ENCODE measurements at places on chromosomes 4 and X.

DNA sequence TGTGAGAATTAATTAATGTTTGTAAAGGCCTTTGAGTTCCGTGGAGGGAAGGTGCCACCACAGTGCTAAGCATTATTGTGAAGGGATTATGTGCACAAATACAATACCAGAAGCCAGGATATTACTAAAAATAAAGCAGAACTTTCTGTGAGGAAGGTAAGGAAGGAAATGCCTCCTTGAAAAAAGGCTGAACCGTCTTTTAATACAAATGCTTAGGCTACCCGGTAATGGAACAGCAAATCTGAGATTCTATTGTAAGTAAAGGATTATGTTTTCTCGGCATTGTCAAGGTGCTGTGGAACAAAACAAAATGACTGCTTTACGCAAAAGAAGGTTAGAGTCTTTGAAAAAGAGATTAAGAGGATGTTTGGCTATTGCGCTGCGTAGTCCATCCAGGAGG lies 57.9 kb upstream of the SPRY1 start:
- no peak for DNase-seq

- DNase-seq, result no peak
Measured at GRCh38 chr4:140240237-140240636, 86.3 kb upstream of the MAML3 start.

DNA sequence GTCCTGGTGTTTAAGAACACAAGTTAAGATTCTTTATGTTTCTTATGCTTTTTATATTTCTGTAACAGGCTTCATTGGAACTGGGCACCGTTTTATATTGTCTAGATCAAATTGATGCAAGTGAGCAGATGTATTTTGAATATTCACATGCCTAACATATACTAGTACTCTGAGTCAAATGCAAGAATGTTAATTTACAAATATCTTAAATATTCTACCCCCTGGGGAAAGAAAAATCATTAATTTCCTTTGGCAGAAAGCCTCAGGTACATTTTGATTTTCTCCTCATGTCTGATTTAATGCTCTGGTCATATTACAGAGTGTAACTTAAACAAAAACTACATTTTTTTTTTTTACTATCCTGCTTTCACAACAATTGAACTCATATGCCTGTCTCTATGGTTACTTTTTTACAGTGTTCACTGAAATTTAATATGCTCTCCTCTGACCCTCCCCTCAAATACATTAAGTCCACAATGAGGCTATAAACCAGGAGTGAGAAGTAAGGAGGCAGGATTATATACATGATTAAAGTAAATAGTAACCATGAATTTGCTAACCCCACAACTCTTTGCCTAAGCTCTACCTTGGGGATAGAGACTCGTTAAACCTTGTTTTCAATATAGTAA lies 2.4 kb upstream of the NSUN7 start:
- DNase-seq, result no peak

GRCh38 chr4:149823769-149824221 lies 8.2 kb upstream of the IQCM start:
- no peak for DNase-seq

DNA sequence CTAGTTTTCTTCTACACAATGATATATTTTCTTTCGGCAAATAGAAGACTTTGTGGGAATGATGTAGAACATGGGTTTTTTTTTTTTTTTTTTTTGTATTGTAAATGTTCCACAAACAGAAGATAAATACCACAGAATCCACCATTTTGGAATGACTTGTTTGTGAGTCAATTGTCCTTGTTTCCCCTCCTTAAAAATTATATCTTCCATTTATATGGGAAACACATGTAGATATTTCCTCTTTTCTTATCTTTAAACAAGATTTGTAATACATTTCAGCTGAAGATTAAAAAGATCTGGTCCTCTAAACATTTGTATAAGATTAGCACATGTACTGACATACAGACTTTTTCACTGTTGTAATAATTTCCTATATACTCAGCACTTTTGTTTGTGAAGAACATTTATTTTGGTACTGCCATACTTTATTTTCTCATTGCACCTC lies 304.6 kb downstream of the SPRY1 start:
- DNase-seq, result no peak

DNA sequence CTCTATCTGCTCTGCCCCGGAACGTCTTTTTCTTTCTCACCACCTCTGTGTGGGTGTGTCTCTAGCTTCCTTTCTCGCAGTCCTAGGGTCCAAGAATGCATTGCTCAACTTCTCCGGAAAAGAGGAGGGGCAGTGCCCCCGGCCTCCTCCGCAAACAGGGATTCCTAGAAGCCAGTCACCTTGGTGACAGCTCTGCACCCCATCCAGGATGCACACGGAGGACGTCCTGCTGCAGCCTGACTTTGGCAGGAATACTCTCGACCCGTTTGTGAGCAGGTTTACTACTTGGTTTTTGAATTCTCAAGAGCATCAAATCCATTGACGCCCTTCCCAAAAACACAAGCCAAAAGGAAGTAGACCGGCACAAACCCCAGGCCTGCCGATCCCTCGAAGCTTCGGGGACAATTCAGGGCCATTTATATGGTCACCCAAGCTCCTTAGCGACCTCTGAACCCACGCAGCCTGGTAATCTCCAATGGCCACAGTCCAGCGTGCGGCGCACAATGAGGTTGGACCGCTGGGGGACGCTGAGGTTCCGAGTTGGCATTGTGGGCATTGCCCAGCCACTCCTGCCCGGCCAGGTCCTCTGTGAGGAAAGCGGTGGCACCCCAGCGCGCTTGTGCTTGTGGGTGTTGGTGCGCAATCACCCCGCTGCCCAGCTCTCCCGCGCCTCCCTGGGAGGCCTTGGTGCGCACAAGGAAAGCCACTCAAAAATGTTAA lies 9.8 kb downstream of the NKX3-2 start:
- no peak for DNase-seq

- no peak for DNase-seq
Measured at GRCh38 chr4:26238778-26239679, 81.8 kb upstream of the RBPJ start.

DNA sequence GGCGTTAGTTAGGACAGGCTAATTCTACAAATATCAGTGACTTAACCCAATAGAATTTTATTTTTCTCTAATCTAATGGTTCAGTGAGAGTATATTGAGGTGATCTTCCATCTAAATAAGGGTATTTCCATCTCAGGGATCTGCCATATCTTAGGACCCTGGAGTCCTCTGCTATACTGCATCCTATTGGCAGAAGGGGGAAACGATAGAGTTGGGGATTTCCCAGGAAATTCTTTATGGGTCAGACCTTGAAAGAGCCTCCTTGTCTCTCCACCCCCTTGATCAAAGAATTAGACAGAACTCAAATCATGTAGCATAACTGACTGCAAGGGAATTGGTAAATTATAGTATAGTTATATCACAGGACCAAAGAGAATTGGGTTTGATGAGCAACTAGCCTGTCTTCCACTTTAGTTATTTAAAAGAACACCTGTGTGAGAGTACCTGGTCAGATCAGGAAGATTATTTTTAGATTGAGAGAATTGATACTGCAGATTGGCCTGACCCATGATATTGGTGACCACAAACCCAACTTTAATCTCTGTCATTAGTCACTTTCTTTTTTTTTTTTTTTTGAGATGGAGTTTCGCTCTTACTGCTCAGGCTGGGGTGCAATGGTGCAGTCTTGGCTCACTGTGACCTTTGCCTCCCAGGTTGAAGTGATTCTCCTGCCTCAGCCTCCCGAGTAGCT lies 25.6 kb downstream of the SMARCA5 start:
- no peak for DNase-seq

DNA sequence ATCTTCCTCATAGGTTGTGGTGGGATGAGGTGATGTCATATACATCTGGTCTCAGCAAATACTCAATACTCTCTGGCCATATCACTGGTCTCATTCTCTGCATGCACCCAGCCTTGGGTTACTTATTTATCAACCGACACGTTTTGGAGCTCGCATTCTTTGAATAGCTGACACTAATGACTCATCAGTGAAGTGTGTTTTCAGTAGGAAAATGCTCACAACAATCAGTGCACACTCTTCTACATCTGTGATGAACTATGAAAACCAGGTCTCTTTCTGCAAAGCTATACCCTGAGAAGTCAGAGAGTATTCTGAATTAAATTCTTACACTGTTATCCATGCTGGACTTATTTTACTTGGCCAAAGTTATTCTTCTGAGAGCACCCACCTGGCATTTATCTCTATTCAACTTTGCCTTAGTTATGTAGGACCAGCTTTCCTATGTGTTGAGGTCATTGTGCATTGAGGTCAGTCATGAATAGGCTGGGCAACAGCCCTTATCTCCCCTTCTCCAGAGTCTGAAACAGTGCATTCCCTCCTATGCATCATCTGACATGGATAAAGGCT lies 58.7 kb upstream of the DHX15 start:
- DNase-seq, result no peak

DNA sequence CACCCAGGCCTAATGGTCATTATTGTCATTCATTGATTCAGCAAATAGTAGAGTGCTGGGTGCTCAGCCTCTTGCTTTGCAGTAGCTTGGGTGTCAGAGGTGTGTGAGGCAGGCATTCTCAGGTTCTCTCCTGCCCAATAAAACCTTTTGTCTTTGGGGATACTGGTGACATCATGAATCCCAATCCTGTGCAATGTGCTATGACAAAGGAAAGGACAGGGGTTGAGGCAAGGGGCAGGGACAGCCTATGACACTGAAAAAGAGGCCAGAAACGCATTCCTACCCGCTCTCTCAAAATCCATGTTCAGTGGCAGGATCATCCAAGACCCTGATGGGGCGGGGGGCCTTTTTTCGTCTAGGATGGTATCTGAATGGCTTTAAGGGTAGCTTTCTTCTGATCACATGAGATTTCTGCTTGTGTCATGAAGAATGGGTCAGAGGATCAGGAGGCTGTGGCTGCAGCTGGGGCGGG lies 1.5 kb upstream of the FAM193A start:
- no peak for DNase-seq

Data from stimulated activated CD8-positive, alpha-beta memory T cell treated with anti-CD3 and anti-CD28 coated beads, Interleukin-7, amount 100 ng/mL, for 4 hours (primary cell).